ENCODE measurements at places on chromosomes 2 and 18. TPM values are rescaled to one million over a fixed set of nuclear protein-coding genes. Genes with fewer than 3 reads are reported as not detected.

DNA sequence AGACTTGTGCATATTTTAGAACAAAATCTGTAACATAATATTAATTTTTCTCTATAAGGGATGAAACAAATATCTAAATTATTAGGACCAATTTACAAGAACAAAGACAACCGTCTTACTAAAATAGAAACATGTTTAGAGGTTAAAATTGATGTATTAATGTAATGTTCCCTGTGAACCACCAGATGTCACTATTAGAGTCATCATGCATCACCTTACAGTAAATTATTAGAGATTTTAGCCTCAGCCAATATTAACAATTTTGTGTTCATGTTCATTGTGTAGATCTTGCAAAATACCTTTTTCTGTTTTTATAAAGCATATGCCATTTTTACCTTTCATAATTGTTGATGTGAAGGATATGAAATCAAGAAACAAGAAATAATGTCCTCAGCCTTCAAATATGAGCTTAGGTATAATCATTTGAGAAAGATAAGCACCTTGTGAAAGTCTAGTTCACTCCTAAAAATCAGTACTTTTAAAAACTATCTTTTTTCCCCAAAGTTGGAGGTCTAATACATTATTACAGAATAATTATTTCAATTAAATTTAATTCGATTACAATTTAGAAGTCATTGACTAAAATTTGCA is 344.3 kb upstream of the KCNH7 start:
- no peak for DNase-seq

MYO1B gene
- total RNA-seq: 18.6 TPM

GNAL gene
- total RNA-seq: 5.8 TPM

- DNase-seq: no peak
Measured at GRCh38 chr2:101432411-101433181, 42.3 kb downstream of the RFX8 start.

- DNase-seq: no peak
Measured at GRCh38 chr2:216740557-216741222, 45.3 kb upstream of the IGFBP5 start.

DNA sequence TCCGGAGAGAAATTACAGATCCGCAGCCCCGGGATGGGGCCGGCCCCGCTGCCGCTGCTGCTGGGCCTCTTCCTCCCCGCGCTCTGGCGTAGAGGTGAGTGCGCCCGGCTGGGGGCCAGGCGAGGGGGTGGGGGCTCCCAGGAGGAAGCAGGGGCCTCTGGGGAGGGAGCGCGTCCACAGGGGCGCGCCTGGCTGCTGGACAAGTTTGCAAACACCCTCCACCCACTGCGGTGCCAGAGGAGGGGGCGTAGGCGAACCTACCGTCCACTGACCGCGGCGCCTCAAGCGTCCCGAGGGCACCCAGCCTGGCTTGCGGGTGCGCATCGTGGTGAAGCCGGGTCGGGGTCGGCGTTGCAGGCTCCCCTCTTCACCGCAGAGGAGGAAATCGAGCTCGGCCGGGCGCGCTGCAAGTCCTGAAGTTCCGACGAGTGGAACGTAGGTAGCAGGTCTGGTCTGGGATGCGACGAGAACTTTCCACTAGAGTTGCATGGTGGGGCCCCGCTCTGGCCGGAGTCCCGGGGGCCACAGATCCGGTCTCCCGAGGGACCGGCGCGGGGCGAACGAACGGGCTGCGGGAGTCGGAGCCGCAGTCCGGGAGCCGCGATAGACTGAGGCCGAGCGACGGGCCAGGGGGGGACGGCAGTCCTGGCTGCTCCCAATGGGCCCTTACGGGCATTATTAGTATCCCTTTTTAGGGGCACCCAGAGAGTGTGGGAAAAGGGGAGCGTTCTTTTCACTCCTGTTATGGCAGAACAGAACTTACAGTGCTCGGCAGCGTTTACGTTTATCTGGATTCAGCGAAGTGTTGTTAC is 502 bp downstream of the MERTK start:
- peak; percentile 56 for DNase-seq

DNA sequence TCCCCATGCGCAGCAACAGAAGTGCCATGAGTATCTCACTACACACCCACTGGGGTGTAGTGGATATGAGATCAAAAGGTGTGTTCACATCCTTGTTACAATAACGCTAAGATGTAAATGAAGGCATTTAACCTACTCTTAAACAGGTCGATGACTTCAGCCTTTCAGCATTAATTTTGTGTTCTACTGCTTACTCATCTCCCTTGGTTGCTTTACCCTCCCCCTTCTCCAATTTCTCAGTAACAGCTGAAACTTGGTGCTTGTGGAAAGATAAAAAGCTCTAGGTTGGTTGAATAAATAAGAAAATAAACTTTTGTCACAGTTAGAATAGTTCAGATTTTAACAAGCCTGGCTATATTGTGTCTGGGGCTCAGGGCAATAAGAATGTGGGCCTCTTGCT is 147.5 kb upstream of the SESTD1 start:
- DNase-seq: no peak

GRCh38 chr2:205698286-205699268 is 16.3 kb downstream of the NRP2 start:
- no peak for DNase-seq

DUSP19 gene
- total RNA-seq: 5.9 TPM

DNA sequence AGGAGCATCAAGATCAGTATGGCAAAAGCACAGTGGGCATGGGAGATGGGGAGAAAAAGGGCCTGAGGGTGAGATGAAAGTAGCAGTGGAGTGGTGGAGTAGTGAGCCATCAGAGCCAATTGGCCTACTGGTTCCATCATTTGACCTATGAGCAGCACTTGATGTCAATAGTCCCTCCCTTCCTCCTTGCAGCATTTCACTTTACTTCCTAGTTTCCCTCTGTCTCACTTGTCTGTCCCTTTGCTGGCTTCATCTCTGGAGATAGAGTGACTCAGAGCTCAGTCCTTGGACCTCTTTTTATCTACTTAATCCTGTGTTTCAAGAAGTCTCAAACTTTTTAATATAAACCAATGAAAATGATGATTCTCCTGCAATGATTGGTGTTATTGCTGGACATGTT is 32.1 kb downstream of the FBXO48 start:
- no peak for DNase-seq

DNA sequence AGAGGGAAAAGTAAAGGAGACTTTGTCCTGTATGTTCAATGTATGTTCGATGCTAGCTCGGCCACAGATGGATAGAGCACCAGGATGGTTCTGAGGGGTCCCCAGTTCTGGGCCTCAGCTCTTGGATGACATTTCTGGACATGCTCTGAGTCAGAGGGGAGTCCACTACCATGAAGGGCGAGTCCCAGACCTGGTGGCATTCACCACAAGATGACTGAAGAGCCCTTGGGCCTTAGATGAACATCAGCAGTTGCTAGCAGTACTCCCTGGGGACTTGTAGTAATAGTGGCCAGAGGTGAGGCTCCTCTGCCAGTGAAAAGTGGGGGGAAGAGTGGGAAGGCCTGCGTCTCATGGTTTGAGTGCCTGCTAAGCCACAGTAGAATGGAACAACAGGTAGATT is 109.5 kb downstream of the GRB14 start:
- no peak for DNase-seq

GRCh38 chr2:222064286-222064685 is 234.5 kb downstream of the PAX3 start:
- no peak for DNase-seq

DNA sequence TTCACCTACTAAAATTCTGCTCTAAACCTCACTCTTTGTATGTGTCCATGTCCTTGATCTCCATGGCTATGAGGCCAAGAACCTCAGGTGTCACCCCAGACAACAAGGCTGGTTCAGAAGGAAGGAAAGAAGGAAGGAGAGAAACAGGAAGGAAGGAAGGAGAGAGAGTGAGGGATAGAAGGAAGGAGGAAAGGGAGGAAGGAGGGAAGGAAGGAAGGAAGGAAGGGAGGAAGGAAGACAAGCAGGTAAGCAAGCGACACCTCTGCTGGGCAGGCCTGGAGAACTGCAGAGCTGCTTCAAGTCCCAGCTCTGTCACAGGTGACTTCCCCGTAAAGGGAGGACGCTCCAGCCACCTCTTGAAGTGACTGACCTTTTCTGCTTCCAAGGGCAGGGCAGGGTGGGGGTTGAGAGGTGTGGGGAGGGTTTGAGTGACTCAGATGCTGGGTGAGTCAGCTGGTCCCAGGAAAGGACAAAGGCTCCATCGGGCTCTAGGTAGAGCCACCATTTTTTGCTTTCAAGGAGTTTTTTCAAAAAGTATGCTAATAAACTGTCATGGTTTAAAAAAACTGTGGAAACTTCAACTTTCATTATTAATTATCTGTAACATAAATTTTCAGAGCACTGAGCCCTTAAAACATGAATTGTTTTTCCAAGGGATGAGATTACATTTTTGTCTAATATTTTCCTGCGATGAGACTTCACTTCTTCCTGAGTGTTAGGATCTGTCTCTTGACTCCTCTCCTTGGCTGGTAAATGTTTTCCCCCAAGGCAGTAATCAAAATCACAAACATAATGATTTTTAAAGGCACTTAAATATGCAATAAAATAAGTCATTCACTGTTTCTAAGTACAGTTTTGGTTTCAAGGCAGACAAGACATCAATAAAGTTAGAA is 90.1 kb upstream of the L3MBTL4 start:
- no peak for DNase-seq

GRCh38 chr18:7094427-7094826 is 23.2 kb downstream of the LAMA1 start:
- no peak for DNase-seq

DNA sequence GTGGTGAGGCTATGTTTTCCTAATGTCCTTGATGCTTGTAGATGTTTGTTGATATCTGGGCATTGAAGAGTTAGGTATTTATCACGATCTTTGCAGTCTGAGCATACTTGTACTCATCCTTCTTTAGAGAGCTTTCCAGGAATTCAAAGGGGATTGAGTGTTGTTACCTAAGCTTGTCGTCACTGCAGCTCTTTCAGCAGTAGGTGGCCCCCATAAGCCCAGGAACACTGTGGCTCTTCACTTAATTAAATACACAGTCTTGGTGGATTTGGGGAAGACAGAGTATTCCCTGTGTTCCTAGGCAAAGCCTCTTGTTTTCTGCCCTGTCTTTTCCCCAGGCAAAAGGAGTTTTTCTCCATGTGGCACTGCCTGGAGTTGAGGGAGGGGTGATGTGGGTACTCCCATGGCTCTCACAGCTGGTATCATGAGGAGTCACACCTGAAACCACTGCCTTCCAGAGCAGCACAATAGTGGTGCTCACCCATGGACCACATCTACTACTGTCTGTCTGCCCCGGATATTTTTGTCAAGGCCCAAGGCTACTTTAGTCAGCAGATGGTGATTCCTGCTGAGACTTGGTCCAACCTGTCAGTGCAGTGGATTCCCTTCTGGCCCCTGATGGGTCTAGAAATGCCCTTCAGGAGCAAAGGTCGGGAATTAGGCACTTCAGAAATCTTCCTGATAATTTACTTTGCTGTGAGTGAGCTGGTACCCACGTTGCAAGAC is 95.7 kb downstream of the GALNT13 start:
- DNase-seq: no peak

SLC8A1 gene
- total RNA-seq: 590 TPM

- DNase-seq: no peak
Measured at GRCh38 chr2:241279413-241279812, 36.1 kb downstream of the HDLBP start.

SCN9A gene
- total RNA-seq: 1.8 TPM

DNA sequence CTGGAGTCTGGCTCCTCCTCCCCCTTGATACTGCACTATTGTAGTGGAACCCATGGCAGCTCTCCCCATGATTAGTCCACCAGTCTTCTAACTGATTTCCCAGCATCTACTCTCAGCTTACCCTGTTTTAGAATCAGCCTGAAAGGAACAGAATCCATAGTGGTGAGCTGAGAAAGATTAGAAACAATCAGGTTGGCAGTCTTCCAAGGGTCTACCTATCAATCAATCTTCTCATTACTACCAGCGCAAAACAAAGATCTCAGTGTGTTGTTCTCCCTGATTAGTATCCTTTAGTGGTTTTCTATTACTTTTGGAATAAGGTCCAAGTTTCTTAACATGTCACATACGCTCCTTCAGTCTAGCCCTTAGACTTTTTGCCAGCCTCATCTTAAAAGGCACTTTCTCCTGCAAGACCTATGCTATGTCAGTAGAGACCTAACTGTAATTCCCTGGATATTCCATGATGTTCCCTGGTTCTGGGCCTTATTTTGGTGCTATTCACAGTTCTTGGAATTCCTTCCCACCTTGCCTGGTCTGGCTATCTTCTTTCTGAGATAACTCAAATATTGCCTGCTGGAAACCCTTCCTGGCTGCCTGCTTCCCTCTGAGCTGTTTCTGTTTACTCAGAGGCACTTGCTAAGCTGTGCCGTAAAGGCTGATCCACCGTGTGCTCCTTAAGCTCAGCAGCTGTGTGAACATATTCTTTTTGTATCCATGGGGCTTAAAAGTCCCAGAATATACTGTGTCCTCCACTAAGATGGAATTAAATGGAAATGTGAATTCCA is 32.6 kb downstream of the LAMA3 start:
- DNase-seq: no peak

- DNase-seq: no peak
Measured at GRCh38 chr2:603869-604268, 73.3 kb downstream of the TMEM18 start.

RGPD4 gene
- total RNA-seq: not detected

GRCh38 chr2:215615803-215616174 is 179.9 kb upstream of the FN1 start:
- DNase-seq: no peak

- peak; percentile 33 for DNase-seq
Measured at GRCh38 chr2:109129921-109130722, 1.1 kb downstream of the SH3RF3 start.

DNA sequence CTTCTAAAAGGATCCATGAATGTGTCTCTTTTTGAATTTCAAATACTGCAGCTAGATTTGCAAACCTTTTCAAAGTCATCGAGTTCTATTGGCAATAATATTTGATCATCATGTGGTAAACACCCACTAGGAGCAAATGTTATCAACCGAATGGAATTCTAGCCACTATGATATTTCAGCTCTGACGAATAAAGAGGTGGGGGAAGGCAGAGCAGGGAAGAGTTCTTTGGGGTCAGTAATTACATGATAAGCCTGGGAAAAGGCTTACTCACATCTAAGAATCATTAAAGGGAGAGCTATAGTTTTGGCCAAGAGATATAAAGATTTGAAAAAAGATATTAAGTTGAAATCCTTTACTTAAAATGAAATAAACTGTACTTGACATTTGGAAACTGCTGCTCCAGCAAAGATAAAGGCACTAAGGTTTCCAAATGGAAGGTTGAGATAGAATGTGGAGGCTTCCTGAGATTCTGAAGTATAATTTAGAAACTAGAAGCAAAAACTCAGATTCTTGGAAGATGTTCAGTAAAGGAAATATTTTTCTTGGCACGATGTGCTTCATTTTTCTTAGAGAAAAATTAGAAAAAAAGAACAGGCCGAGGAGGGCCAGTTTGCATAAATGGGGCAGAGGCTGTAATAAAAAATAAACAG is 104.7 kb upstream of the ARHGAP28 start:
- no peak for DNase-seq

Data from left cardiac atrium (tissue), 4 donors.